ENCODE measurements at places on chromosomes 6 and 20.
A peak's percentile ranks its signal among the peaks of the same experiment; 100 is the strongest.

DNA sequence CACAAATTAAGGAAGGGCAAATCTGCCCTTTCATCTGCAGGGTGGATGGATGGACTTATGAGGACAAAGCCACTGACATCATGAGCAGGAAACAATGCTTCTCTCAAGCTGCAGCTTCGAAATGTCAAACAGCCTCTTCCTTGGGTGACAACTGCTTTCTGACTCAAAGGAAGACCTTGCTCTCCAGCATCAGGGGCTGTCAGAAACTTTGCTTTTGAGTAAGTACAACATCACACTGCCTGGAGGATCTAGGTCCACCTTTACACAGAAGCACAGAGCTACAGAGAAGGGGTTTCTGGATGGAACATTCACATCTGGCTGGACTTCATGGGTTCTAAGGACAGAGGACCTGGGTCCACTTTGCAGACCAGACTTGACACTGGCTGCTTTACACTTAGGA is 5.9 kb downstream of the CST1 start:
- peak; percentile 15 for DNase-seq

- peak; percentile 12 for DNase-seq
These were observed 57.4 kb upstream of the TFAP2D start for GRCh38 chr6:50655848-50656453.

DNA sequence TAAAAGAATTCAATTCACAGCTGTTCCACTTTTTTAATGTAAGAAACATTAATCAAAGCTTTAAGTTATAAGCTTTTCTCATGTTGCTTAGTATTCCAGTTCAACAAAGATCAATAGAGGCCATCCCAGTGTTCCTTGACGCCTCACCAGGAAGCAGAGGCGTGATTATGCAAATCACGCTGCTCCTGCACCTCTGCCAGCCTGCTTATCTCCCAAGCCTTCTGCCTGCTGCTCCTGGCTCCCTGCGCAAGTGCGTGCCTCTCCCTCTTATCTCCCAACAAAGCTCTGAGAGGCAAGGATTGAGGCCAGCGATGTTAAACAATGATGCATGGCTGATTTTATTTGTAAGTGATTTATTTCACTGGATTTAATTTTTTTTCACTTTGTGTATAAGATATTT is 42.8 kb downstream of the INSM1 start:
- no peak for DNase-seq

- DNase-seq, result peak; percentile 63
These were observed 155.1 kb upstream of the MLIP start for GRCh38 chr6:53956068-53956711.

DNA sequence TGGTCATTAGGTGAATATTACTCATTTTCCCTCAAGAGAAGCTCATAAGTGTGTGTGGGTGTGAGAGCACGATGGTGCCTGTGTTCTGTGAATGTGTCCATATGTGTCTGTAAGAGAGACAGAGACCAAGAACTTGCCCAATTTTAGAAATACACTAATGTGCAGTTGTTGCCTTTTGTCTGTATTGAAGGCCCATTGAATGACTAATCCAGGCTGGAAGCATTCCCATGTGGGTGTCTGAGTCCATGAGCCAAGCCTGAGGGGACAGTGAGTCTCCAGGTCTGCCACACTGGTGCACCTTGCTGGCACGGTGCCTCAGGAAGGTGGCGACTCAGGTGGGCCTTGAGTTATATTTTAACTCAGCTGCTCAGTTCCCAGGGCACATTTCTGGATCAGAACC is 25.5 kb upstream of the ASXL1 start:
- DNase-seq, result peak; percentile 86

GRCh38 chr6:157226761-157227160 is 96.6 kb downstream of the TMEM242 start:
- DNase-seq, result no peak

- DNase-seq, result peak; percentile 68
These were observed 5.2 kb downstream of the OCSTAMP start for GRCh38 chr20:46545077-46545826.

DNA sequence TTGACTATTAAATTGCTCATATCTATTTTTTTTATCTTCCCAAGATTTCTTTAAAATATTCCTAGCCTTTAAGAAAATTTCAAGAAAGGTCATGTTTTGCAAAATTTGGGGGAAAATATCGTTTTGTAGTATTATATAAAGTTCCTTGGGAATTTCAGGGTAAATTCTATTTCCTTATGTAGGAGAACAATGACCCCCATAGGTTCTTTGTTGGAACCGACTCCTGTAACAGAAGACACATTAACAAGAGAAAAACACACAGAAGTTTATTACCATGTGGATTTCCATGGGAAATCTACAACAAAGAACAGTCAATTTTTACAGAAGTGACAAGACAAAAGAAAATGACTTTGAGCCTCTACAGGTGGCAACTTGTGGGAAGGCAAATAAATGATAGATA is 68.1 kb downstream of the ADGB start:
- no peak for DNase-seq

DNA sequence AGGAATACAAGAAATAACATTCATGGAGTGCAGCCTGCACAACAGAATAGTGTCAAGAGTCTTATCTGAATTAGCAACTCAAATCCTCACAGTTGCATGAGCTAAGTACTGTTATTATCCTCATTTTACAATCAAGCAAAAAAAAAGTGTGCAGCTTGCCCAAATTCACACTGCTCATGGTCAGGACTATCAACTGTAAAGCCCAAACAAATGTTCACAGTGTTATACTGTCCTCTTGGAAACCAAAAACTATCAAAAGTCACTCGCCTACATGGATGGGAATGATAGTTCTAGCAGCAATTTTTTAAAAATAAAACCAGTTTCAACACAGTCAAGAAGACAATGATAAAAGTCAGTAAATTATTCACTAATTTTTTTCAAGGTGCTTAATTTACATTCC is 114.6 kb upstream of the HSF2 start:
- DNase-seq, result no peak

- DNase-seq, result no peak
These were observed 22.8 kb upstream of the OCSTAMP start for GRCh38 chr20:46573234-46573633.

DNA sequence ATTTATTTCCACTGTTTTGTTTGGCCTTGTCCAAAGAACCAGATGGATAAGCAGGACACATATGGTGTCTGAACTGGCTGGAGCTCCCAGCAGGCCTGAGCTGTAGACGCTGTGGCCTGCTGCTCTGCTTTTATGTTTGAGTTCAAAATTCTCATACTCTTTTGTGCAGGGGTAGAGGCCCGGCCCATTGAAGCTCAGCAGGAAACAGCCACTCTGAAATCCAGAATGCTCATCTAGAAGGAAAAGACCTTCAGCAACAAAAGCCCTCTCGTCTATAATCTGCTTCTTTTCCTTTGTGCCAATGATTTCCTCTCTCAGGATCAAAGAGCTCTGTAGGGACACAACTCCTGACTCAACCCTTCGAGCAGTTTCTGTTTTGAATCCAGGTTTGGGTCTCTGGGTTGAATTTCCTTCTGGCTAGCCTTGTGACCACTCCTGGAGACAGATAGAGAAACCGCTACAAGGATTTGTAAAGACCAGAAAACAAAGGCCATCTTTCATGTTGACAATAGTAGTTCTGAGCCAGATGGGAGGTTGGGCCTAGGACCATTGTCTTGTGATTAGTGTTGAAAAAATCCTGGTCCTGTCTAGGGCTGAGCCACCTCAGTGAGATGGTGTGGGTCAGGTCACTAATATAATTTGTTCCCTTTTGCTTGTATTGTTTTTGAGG is 446.7 kb downstream of the BCKDHB start:
- no peak for DNase-seq

- no peak for DNase-seq
These were observed 19.3 kb downstream of the ADA start for GRCh38 chr20:44632103-44632752.
